AG20443 (cell line): ENCODE measurements at places on chromosomes 5 and 9.
A peak's percentile ranks its signal among the peaks of the same experiment; 100 is the strongest.

DNA sequence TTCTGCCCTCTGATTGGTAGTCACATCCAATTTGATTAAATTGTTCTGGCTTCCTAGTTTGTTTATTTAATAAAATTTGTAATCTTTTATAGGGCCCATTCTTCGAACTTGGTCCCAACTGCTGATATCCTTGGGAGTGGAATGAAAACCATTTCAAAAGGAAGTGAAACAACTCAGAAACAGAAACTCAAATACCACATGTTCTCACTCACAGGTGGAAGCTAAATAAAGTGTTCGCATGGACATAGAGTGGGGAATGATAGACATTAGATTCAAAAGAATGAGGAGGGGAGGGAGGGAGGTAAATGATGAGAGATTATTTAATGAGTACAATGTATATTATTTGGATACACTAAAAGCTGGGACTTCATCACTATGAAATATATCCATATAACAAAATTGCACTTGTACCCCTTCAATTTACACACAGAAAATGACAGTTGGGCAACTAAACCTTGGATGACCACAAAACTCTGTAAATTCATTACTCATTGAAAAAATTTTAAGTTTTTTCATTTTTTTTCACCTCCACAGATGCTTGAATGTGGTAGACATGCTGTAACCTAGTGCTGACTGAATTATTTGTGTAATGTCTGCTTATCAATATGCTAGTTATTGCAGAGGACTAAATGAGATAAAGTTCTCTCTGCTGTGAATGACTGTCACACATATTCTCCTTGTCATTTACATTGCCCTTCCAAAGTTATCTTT lies 16.0 kb downstream of the ATP10B start:
- no peak for DNase-seq

DNA sequence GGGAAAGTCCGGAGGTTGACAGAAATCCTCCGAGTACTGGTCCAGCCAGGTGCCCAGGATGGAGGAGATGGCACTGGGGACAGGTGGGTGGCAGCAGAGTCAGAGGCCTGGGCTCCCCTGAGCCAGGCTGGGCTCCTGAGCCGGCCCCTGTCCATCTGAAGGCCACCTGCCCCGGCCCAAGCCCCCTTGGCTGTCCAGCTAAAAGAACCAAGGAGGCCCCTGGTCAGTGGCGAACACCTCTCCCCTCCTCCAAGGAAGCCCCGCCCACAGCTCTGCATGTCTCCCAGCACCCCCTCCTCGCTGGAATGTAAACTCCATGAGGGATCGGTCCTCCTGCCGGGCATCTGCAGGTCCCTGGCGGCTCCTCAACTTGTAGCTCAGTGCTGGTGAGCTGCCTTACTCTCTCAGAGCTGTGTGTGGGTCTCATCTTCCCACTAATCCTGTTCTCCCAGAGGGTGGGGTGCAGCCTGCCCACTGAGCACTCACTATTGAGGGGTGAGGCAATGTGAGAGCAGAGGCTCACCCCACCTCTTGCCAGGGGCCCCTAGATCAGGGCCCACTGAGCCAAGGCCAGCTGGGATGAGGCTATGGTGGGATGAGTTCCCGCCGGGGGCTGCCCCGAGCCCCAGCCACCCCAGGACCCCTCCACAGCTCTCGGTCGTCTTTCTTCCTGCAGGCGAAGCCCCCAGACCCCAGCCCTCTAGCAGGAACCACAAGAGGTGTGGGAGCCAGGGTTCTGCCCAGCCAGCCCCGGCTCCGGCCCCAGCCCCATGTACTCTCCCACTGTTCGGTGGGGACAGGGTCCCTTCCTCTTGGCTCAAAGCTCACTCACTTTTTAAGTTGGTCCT lies 12.0 kb downstream of the RALGDS start:
- DNase-seq: no peak

- no peak for DNase-seq
Observed at GRCh38 chr9:121368138-121368522, 1.9 kb downstream of the STOM start.

- DNase-seq: peak; percentile 93
Observed at GRCh38 chr9:121725008-121725775, 73.8 kb downstream of the DAB2IP start.

GRCh38 chr5:10981932-10982331 lies 220.9 kb upstream of the DAP start:
- DNase-seq: no peak

GRCh38 chr5:172252501-172252900 lies 31.1 kb downstream of the UBTD2 start:
- DNase-seq: no peak

DNA sequence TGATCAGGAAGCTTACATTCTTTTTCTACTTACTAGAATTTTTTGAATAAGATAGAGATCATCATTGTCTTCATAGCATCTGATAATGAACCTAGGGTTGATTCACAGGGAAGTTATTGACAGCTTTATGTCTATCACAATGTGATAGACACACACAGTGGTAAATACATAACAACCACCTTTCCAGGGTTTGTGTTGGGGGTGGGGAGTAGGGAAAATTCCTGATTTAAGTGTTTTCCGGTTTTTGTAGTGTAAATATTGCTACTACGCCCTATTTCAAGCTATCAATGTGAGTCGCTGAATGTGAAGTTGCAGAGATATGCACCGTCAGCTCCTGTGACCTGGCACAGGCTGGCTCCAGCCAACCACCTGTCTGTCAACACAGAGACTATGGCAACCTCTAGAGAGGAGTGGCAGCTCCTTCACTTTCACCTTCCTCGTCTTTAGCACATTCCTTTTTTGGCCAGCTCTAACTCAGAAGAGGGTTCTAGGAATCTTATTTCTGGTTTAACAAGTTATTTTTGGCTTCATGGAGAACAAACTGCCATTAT lies 224.9 kb downstream of the MAT2B start:
- no peak for DNase-seq

DNA sequence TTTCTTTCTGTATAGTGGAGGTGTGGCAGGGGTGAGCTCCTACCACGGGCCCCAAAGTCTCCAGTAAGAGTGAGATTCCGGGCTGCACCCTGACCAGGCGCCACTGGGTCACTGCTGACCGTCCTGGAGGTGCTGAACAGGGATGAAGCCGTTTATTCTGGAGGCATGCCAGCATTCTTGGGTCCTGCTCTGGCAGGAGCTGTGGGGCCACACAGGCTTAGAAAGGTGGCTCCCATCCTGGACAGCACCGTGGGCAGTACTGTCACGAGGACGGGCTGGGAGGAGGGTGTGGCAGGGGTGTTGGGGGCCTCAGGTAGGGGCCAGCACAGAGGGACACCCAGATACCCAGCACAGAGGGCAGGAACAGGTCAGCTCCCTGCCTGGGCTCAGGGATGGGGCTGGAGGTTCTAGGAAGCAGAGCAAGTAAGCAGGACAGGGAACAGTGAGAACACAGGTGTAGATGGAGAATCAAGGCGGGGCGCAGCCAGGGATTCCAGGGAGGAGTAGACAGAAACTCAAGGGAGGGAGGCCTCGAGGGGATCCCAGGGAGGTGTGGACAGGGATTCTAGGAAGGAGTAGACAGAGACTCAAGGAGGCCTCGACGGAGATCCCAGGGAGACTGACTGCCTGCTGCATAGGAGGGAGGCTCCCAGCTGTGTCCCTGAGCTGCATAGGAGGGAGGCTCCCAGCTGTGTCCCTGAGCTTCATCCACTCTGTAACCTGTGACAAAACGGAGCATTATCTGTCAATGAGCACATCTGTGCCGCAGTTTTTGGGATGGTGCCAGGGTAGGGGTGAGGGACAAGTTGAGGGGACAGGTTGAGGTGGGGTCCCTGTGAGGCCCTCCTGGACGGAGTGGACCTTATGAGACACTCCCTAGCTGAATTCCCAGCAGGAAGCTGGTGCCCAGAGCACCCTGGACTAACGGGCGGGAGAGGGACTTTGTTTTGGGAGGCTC lies 1.1 kb upstream of the PLEKHG4B start:
- DNase-seq: peak; percentile 46

DNA sequence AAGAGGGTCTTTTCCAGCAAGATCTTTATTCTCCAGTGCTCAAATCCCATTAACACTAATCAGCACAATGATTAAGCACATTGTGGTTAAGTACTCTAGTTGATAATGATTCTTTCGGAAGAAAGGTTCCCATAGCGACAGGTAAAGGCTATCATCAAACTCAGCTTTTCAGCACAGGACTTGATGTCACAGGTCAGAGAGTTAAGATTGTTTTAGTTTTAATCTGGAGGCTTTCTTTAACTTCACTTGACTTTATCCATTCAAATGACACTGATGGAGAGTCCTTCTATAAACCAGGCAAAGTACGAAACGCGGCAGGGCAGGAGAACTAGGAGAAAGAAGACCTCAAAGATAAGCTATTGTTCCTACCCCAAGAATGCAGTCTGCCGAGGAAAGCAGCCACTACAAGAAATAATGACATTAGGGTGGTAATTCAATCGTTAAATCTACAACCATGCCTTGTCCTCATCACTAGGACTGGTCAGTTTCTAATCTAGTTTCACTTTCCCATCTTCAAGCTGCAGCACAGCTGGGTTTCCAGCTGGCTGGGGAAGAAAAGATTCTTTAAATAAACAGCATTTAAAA lies 4.6 kb downstream of the NRG2 start:
- peak; percentile 43 for DNase-seq

DNA sequence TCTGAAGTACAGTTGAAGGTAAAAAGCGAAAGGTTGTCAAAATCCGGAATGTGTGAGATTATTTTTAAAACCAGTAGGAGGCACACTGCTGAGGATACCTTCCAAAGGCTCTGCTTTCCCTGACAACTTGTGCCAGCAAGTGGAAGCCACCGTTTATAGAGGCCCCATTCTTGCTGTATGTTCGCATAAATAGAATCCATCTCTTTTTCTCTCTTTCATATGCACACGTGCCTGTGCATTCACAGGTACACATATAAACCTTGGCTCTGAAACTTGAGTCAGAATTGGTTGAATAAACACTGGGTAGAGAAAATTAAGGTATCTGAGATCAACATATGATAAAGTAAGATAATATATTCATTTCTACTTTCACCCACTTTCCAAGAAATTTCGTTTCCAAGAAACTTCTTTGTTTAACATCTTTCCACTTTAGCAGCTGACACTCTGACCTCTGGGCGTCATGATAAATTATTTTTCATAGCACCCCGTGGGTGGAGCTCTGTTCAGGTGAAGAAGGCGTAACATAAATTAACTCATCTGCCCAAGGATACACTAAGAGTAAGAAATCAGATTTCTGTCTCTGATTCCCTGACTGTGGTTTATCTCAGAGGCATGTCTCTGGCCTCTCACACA lies 63.7 kb upstream of the RICTOR start:
- no peak for DNase-seq

- DNase-seq: no peak
Observed at GRCh38 chr9:86978413-86978812, 31.1 kb upstream of the GAS1 start.

DNA sequence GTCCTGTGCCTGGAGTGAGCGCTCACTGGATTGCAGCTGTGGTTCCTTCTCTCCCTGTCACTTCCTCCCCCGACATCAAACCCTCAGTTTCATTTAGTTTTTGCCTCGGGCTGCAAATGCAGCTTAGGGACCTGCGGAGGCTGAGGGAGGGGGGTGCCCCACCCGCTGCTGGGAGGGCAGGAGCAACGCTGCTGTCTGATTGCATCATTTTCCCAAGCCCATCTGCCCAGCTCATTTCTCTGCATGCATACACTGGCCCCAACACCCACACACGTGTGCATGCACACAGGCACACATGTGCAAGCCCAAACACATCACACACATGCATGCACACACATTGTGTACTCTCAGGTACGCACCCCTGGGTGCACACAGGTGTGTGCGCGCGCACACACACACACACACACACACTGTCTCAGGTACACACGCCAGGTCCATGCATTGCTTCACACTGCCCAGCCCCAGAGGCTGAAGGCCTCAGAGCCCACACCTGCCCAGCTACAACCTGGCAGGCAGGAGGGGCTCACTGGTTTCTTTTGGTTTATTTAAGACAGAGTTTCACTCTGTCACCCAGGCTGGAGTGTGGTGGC lies 3.4 kb downstream of the ASS1 start:
- DNase-seq: peak; percentile 46

GRCh38 chr9:137035937-137036336 lies 4.0 kb upstream of the FUT7 start:
- no peak for DNase-seq
